ENCODE measurements at places on chromosomes 6 and 20.

GRCh38 chr6:104956731-104957294 lies at the start of gene LIN28B:
Gene LIN28B (plus strand): TSS chr6:104957107. CDS start chr6:104957251, 144 bp downstream.
- no peak for DNase-seq

DNA sequence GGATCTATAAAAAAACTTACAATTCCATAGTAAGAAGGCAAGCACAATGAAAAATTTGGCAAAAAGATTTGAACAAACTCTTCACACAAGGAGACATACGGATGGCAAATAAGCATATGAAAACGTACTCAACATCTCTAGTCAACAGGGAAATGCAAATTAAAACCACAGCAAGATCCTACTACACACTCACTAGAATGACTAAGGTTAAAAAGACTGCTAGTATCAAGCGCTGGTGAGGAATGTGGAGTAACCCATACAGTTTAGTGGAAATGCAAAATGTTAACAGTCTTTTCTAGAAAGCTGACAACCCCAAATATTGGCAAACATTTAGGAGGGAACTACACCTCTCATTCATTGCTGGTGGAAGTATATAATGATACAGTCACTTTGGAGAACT lies 175.9 kb upstream of the SGK1 start:
- no peak for DNase-seq

DNA sequence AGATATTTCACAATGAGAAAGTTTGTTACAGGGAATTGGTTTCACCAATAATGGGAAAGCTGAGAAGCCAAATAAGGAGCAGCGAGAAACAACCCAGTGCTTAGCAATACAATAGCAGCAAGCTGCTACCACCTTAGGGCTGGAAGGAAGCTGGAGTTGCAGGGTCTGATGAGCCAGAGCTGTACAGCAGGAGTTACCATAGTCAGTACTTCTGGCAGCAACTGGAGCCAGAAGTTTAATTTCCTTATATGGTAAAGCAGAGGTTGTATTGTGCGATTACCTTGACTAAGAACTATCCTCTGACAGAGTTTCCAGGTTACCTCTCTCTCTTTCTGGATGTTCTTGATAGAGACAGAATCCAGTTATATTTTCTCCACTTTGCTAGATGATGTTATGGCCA lies 137.1 kb upstream of the OLIG3 start:
- DNase-seq: no peak

DNA sequence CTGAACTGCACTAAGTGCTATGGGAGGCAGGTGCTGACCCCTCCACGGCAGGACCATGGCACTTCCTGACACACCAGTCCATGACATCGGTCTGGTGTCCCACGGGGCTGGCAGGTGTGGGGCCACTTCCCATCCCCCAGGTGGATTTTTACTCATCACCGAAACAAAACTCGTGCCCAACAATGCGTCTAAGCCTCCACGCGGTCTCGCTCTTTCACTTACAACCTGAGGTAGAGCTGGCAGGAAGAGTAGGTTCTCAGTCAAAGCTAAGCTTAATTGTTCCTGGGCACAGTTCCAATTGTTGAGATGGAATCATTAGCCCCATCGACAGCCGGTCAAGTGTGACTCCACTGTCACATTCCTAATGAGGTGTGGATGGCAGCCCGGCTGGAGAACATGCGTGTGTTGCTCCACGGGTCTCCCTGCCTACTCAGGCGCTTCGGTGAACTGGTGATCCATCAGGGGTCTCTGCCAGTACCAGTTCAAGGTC lies 125.7 kb downstream of the SLC23A2 start:
- no peak for DNase-seq

DNA sequence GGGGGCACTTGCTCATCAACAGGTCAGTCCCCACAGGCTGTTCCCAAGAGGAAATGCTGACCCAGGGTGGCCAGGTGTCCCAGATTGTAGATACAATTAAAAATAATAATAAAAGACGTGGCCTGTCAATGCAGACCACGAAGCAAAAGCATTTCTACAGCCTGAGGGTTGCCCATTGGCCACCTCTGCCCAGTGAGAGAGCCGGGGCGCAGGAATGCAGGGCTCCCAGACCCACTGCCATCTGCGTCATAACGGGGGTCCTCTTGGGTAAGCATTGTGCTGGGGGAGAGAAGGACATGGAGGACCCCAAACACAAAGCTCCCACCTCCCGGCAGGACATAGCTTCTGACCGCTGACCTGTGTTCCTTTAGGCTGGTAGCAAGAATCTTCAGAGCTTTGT lies 22.9 kb upstream of the AFDN start:
- DNase-seq: no peak

GRCh38 chr20:36497856-36498255 lies 43.5 kb upstream of the MYL9 start:
- peak; percentile 29 for DNase-seq

- no peak for DNase-seq
Measured at GRCh38 chr20:41818991-41819390, 200.8 kb upstream of the CHD6 start.

DNA sequence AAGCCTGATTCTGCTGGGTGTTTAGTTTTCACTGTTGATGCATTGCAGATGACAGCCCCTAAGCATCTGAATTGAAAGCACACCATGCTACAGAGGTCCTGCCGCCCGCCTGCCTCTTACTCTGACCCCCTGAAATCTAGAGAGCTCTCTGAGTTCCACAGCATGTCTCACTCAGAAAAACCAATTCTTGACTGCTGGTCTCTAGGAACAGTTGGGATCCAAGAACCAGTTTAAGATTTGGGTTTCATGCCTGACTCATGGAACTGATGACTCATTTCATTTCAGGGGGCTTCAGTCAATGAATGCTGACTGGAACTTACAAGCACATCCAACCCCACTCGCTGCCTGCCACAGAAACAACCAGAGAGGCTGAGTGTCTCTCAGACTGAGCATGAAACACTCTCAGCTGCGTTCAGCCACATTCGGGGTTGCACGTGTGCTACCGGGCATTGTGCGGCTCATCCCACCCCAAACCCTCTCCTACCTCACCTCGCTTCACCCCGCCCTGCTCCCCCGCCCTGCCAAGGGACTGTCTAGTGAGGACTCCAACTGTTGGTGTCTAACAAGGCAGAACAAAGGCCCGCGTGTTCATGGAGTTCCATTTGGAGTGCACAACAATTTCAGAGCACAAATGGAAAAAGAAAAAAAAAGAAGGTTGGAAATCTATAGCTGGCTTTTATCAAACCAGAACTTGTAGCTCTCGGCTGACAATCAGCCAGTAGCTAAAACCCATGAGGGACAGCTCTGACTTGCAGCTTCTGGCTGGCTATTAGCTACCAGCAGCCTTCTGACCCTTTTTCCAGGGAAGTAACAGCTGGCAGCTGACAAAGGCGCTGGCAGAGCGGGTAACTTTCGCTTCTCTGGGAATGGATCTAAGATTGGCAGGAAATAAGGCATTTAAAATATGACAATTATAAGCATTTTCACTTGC lies 20.0 kb upstream of the TRAF3IP2 start:
- no peak for DNase-seq

- no peak for DNase-seq
Measured at GRCh38 chr6:1757131-1757530, 147.4 kb downstream of the FOXC1 start.

DNA sequence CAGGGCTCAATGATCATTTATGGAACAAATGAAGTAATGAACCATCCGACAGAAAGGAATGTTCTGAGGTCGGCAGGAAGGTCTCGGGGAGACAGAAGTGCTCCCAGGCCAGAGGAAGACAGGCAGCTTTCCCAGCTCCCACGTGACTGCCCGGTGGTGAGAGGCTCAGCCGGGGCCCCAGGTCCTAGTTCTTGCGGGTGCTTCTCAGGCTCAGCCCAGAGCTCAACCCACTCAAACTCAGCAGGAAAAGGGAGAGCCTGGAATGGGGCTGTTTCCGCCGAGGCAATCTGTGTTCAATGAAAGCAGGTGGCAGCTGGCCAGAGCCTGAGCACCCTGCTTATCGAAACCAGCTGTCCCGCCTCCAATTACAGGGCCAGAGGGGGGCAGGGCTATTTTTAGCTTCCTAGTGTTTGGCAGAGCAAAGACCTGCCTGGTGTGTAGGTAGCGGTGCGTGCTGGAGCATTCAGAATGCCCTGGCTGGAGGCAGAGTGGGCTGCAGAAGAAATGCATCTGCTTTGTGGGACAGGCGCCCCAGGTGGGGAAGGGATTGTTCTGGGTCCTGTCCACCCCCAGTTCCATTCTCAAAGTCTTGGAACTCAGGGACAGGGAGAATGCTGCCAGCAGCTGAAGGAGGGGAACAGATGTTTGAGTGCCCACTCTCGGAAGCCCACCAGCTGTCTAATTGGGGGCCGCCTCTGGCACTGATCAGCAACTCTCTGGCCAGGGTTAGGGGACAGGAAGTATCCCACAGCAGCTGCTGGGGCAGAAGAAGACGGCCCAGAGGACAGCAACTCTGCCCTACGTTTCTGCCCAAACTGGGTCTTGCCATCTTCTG lies 145.1 kb downstream of the PREX1 start:
- peak; percentile 94 for DNase-seq

All from astrocyte of the cerebellum (primary cell).